Breast epithelium (tissue), 4 donors: ENCODE measurements at places on chromosomes 7 and 10.

GRCh38 chr10:71063401-71063800, 149.0 kb upstream of the UNC5B start:
- no peak overlapping the region for H3K27ac ChIP-seq
- no peak overlapping the region for H3K4me3 ChIP-seq
- no peaks in the 10 kb centered on the region for H3K36me3 ChIP-seq
- H3K4me1 ChIP-seq = no peaks in the 10 kb centered on the region
- DNase-seq = no peak
- no peaks in the 10 kb centered on the region for H3K27me3 ChIP-seq

DNA sequence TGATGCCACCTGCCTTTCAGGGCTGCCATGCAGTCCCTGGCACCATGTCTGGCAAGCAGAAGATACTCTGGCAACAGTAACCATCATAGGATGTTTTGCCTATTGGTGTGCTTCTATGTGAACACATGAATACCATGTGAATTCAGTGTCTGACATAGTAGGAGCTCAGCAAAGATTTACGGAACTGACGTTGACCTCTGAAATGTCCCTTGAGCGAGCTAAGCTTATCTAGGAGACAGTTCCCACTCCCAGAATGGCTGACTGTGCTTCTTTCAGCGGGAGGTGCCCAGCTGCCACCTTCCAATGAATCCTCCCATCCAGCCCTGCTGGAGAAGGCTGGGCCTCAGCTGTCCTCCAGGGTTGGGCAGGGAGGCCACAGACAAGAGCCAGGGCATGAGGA, 71.2 kb upstream of the LRRC18 start:
- H3K4me3 ChIP-seq = no peak overlapping the region
- H3K27me3 ChIP-seq = no peaks in the 10 kb centered on the region
- no peaks in the 10 kb centered on the region for H3K36me3 ChIP-seq
- H3K4me1 ChIP-seq = no peaks in the 10 kb centered on the region
- H3K27ac ChIP-seq = no peak overlapping the region

DNA sequence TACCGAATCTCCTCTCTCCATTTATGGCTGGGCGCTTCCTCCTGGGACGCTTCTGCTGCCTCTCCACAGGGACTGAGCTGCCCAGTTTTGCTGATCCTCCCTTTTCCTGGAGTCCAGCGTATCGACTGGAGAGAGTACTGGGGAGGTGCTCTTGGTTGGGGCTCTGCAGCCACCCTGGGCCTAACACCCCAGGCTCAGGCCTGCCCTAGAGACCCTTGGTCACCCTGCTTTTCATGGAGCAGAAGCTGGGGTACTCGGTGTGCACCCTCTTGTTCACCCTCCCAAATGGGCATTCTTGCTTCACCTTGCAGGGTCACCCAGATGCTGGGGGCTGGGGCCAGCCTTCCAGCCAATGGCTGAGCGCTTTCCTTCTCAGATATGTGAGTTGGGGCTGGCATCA, 88.8 kb upstream of the RET start:
- DNase-seq = no peak
- no peak overlapping the region for H3K4me3 ChIP-seq
- H3K4me1 ChIP-seq = no peaks in the 10 kb centered on the region
- no peaks in the 10 kb centered on the region for H3K27me3 ChIP-seq
- no peaks in the 10 kb centered on the region for H3K36me3 ChIP-seq
- no peak overlapping the region for H3K27ac ChIP-seq

GRCh38 chr10:22369434-22370072, 24.3 kb downstream of the SPAG6 start:
- H3K4me3 ChIP-seq = no peak overlapping the region
- H3K4me1 ChIP-seq = no peaks in the 10 kb centered on the region
- no peaks in the 10 kb centered on the region for H3K27me3 ChIP-seq
- DNase-seq = no peak

DNA sequence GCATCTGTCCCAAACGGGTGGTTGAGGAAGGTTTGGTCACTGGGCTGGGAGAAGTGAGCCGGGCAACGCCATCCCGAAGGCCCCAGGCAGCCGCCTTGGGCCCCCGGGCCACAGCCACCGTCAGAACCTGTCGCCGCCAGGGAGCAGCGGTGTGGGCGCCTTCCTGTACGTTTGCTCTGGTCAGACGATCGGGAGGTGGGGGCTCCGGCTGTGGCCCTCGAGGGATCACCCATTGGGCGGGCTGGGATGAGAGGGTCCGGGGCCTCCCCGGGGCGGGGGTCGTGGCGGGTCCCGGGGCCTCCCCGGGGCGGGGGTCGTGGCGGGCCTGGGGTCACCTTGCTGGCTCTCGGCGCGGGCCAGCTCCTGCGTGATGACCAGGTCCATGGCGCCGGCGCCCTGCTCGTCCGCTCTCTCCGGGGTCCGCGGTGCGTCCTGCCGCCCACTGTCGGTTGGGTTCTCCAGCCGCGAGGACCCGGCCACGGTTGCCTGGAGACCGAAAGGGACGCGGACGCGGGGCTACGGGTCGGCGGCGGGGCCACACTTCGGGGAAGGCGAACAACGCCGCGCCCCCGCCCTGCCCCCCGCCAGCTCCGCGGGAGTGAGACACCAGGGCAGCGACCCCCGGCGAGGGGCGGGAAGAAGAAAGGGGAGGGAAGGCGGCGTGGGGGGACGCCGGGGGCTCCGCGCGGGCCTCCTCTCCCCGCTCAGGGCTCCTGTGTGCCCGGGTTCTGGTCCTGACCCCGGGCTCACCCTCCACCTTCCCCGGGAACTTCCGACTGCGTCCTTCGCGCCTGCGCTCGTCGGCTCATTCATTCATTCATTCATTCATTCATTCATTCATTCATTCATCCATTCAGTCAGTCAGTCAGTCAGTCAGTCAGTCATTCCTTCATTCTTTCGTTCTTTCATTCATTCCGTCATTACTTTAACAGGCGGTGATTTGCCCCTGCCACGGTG, at the start of gene CFAP46:
TSS of gene CFAP46 (minus strand) at position 470 of the 957 bp plus-strand sequence. CDS start at position 384, 86 bp downstream.
- peak; percentile 20 for DNase-seq
- H3K4me1 ChIP-seq = no peaks in the 10 kb centered on the region
- H3K36me3 ChIP-seq = no peaks in the 10 kb centered on the region
- no peak within 1 kb of the TSS for H3K27ac ChIP-seq

DNA sequence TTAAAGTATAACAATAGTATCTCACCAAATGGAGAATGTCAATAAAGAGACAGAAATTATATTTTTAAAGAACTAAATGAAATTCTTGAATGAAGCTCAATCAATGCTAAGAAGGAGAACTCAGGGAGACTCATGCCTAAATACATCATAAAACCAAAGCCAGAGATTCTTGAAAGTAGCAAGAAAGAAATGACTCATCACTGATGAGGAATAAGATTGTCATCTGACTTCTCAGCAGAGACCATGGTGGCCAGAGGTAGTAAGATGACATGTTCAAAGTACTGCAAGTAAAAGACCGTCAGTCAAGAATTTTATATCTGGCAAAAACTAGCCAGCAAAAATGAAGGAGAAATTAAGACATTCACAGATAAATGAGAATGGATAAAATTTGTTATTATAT, 399.0 kb downstream of the GRID1 start:
- H3K36me3 ChIP-seq = no peaks in the 10 kb centered on the region
- DNase-seq = no peak
- H3K27ac ChIP-seq = no peak overlapping the region
- no peaks in the 10 kb centered on the region for H3K27me3 ChIP-seq
- H3K4me3 ChIP-seq = no peak overlapping the region

DNA sequence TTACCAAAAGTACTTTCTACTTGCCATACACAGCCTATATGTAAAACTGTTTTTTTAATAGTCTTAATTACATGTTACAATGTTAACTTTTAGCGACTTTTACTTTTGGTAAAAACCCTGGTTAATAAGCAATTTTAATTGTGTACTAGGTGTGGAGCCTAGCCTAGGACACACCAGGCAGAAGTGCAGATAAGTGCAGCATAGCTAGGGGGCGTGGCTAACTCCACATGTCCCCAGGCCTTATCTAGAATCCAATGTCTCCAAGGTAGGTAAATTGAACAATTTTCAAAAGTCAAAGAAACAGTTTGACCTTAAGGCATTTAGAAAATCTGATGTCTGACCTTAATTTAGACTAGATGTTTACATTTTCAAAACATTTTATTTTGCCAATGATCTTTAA, 858.7 kb downstream of the CCSER2 start:
- H3K36me3 ChIP-seq = no peaks in the 10 kb centered on the region
- no peak overlapping the region for H3K4me3 ChIP-seq
- DNase-seq = no peak
- no peaks in the 10 kb centered on the region for H3K27me3 ChIP-seq
- H3K27ac ChIP-seq = no peak overlapping the region

- H3K27me3 ChIP-seq = no peaks in the 10 kb centered on the region
- DNase-seq = no peak
- no peak overlapping the region for H3K4me3 ChIP-seq
- no peaks in the 10 kb centered on the region for H3K4me1 ChIP-seq
- H3K36me3 ChIP-seq = no peaks in the 10 kb centered on the region
These were observed 335.4 kb upstream of the ANKRD30A start for GRCh38 chr10:36789974-36790373.

- no peaks in the 10 kb centered on the region for H3K27me3 ChIP-seq
- DNase-seq = no peak
- H3K4me1 ChIP-seq = no peaks in the 10 kb centered on the region
- no peaks in the 10 kb centered on the region for H3K36me3 ChIP-seq
- H3K4me3 ChIP-seq = no peak overlapping the region
These were observed 38.3 kb downstream of the AKR1B1 start for GRCh38 chr7:134420424-134421125.

DNA sequence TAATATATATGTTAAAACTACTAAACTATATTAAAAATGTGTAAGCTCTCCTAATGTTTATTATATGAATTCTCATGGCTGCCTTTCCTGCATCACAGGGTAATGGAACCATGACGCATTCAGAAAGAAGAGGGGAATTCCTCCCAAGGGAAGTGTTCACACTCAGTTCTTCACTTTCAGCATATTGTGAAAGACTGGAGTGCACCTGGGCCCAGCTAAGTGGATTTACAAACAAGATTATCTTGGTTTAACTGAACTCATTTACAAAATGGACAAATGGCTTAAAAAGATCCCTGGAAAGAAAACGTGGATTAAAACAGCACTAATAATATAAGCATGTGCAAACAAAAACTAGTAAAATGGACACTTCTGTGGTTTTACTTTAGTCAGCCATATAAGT, 149.8 kb downstream of the DOCK4 start:
- no peaks in the 10 kb centered on the region for H3K27me3 ChIP-seq
- no peak overlapping the region for H3K4me3 ChIP-seq
- no peak for DNase-seq
- no peak overlapping the region for H3K27ac ChIP-seq
- no peaks in the 10 kb centered on the region for H3K4me1 ChIP-seq

DNA sequence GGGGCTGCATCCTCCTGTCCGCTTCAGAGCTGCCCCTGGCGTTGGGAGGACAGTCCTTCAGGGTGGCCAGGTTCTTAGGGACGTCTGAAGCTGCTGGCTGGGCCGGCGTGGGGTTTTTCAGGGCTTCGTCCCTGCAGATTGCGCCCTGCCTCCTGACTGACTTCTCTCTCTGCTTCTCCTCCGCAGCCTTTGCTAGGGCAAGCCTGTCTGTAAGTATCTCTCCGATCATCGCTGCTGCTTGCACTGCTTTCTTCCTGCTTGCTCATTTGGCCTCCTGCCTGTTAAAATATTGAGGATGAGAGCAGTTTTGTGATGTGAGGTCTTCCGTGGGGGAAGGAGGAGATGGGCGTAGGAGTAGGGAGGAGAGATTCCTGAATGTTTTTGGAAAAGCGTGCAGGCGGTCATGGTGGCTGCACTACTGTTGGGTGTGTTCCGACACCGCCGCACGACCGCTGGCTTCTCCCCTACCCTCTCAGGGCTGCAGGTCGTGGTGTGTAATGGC, 25.3 kb downstream of the PFKFB3 start:
- peak overlapping the region; percentile 35 for H3K4me3 ChIP-seq
- peaks cover 4% of the 10 kb centered on the region for H3K4me1 ChIP-seq
- DNase-seq = no peak
- H3K27me3 ChIP-seq = no peaks in the 10 kb centered on the region
- H3K36me3 ChIP-seq = peaks cover 4% of the 10 kb centered on the region

DNA sequence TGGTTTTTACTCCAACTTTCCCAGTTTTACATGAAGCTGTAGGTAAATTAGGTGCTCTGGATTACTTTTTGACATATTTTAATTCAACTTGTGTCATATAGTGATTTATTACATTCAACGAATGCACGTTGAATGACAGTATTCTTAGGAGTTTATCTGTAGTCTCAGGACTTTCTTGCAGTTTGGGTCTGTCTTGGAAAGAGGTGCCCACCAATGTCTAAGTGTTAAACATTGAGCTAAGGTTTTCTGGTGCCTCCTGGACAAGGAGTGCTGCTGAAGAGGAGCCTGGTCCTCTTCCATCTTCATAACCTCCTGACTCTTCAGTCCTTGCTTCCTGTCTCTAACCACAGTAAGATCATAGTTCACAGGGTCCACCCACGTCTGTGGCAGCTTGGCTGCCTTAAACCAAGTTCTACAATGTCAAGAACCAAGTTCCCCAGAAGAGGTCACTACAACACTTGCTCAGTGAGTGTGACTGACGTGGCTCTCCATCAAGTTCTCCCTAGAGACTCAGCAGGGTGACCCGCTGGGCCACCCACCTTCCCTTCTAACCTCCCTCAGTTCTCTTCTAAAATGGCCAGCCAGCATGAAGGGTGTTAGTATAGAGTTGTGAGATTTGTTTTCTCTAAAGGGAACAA, 6.1 kb downstream of the NPY start:
- H3K4me3 ChIP-seq = no peak overlapping the region
- H3K36me3 ChIP-seq = no peaks in the 10 kb centered on the region
- H3K27me3 ChIP-seq = peaks cover 24% of the 10 kb centered on the region

- H3K4me1 ChIP-seq = no peaks in the 10 kb centered on the region
- H3K4me3 ChIP-seq = no peak overlapping the region
- DNase-seq = no peak
- peak overlapping the region; percentile 54 for H3K27ac ChIP-seq
- H3K27me3 ChIP-seq = no peaks in the 10 kb centered on the region
These were observed 38.7 kb downstream of the PPIF start for GRCh38 chr10:79385804-79386531.

GRCh38 chr10:84542522-84543490, 214.4 kb downstream of the CCSER2 start:
- H3K36me3 ChIP-seq = no peaks in the 10 kb centered on the region
- H3K27me3 ChIP-seq = peaks cover 7% of the 10 kb centered on the region
- no peak overlapping the region for H3K27ac ChIP-seq
- DNase-seq = no peak

GRCh38 chr10:131808370-131808930, 92.4 kb upstream of the PPP2R2D start:
- peaks cover 46% of the 10 kb centered on the region for H3K27me3 ChIP-seq
- H3K27ac ChIP-seq = no peak overlapping the region
